Activated naive CD4-positive, alpha-beta T cell treated with anti-CD3 and anti-CD28 coated beads, Interleukin-2, amount 50 U/mL, for 16 hours (primary cell): ENCODE measurements at places on chromosomes 5 and 9.
A peak's percentile ranks its signal among the peaks of the same experiment; 100 is the strongest.

DNA sequence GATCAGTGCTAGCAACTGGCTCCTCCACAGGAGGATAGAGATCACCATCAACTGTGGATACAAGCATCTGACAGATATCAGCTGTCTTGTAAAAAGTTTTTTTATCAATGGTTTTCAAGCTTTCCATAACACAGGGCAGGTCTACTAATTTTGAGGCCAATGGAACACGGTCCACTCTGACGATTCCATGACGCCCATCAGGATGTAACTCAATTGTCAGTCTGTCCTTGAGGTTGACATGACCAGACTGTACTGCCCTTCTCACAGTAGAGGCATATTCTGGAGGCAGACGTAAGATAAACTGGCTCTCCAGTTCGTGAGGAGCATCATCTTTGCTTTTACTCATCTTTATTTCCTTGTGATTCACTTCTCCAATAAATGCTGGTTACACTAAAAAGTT, 885 bp downstream of the TAF7 start:
- no peak for DNase-seq

GRCh38 chr5:1515921-1516571, 7.7 kb downstream of the LPCAT1 start:
- peak; percentile 7 for DNase-seq

DNA sequence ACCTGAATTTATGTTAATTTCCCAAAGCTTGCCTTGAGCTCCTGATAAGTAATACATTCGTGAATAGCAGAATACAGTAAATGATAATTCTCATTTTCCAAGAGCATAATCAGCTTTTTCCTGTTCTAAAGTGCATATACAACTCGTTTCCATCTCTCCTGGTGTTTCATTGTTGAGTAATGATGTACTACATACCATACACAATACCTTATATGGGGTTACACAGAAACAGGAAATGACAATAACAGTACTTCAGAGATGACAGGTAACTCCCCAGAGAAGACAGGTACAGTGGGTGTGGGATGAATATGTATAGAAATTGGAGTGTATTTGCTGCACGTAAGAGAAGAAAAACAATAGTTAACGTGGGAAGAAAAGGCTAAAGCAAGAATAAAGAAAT, 287.1 kb downstream of the TENT4A start:
- DNase-seq, result no peak

DNA sequence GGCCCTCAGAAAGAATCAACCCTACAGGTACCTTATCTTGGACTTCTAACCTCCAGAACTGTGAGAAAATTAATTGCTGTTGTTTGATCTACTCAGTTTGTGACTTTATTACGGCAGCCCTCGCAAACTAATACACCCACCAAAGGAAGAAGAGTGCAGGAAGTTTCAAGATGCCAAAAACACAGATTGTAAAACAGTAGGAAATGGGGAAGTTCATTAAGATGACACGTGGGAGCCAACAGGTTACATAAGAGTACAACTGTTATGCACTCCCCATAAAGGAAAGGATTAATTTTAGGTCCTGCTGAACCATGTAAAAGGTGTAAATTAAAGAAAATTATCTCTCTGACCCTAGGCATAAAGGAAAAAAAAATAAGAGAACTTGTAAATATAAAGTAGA, 294.3 kb downstream of the EPB41L4A start:
- DNase-seq, result no peak

DNA sequence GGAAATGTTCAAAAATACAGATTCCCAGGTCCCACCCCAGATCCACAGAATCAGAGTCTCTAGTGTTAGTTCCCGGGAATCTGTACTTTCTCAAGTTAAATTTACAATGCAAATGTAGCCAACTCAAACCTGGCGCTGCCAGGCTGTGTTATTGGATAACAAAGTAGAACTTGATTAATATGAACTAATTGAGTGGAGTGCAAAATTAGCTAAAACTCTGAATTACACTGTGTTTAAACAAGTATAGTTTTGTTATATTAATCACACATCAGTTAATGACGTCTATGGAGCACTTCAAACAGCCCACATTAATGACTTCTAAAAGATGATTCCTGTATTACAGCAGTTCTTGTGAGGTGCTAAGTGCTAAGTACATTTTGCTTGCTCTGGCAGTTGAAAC, 32.4 kb upstream of the CYFIP2 start:
- DNase-seq, result no peak

DNA sequence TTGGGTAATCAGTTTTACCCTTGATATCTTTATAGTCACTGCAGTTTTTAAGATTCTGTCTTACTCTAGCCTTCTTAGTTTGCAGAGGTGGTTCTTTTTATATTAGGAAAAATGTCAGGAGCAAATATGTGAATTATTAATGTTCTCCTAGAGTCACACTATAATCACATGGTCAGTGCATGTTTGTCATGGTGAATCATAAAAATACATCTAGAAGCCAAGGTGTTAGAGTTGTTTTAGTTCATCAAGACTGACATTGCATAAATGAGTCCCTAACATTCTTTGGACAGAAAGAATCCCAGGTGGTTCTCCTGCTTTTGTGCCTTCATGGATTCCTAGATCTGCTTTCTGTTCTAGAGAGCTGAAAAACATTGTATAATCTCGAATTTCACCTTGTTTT, 22.9 kb downstream of the ATG10 start:
- DNase-seq, result no peak

GRCh38 chr5:94618029-94618492, 343 bp downstream of the KIAA0825 start:
- DNase-seq, result no peak

DNA sequence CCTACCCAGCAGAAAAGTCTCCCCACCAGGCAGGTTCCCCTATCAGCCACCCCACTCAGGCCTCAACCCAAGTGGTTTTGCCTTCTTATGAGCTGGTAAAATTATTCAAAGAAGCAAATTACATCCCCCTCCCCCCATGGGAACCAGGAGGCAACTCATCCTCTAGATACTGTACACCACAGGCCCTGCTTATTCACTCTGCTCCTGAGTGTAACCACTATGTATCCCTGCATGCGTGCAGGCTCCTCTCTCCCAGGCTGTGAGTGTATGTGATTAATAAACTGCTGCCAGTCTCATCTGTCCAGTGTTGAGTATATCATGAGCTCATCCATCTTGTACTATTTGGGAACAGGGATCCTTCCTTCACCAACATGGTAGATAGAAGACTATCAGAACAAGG, 8.6 kb downstream of the KCTD16 start:
- no peak for DNase-seq

DNA sequence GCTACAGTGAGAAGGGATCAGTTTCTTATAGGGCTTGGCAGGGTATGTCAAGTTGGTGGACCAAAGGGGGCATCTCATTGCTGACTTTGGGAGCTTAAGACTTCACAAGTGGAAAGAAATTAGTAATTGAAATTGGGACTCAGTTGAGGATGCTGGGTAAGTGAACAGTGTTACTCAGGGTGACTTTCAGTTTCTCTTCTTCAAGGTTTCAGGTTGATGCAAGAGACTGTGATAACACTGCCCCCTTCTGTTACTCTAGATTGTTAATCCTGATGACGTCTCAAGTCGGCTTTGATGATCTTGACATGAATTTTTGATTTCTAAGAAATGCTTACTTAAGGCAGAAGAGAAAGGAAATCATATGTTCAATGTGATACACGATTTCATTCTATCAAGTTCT, 21.3 kb downstream of the KCTD16 start:
- no peak for DNase-seq

DNA sequence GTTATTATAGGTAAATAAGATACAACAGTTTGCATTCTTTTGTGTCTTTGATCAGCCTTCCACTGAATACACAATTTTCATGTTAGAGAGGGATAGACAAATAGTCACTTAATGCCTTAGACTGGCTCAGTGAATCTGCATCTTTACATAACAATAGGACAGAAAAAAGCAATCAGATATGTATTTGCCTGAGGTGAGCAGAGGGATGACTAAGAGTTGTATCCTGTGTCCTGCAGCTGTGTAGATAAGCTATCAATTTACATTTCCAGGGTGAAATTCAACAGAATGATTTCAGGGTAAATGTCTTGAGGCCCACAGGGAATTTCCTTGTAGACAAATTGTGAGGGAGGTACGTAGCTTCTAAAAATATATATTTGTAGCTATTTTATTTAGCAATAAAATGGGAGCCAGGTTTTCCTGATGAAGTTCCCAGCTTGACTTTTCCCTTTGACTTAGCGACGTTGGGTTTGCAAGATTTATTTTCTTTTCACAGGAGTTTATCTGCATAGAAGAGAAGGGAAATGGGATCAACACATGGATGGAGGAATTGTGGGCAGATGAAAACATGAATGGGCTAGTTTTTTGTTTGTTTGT, 586.1 kb upstream of the CDH6 start:
- DNase-seq, result no peak

- no peak for DNase-seq
Observed at GRCh38 chr5:124592891-124593290, 153.5 kb downstream of the ZNF608 start.

DNA sequence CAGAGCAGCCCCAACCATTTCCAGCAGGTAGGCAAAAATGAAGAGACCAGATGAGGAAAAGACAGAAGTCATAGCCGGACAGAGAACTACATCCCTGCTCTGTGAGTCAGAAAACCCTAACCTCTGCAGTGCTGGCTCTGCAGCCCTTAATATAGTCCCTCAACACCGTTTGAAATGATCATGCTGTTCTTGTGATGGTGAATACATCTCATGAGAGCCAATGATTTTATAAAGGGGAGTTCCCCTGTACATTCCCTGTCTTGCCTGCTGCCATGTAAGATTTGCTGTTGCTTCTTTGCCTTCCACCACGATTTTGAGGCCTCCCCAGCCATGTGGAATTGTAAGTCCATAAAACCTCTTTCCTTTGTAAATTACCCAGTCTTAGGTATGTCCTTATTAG, 216.8 kb upstream of the RFX3 start:
- no peak for DNase-seq

DNA sequence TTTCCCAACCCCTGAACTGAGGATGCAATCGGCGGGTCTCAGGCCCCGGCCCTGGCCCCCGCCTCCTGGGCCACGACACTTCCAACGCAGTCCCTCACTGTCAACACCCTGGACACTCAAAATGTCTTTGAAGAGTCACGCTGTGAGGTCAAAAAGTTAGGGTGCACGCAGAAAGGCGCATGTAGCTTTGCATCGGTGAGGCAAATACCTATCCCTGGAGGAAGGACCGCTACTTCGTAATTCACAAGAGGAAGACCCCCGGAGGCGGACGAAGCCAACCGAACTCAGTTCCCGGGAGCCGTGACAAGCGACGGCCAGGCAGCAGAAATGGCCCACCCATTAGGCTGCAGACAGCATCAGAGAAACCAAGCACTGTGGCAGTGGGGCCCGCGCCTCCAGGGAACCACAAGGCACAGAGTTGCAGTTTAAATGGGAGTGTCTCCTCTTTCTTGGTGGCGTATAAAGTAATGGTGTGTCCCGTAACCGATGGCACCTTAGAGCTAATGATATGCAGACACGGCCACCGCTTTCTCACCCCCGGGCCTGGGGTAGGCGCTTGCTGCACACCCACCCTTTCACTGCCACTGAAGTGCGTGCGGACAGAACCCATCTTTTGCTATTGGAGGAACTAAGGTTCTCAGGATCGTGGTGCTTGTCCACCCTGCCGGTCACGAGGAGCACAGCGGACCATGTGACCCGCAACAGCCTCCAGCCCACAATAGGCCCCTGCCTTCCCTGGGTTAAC, 9.0 kb downstream of the ADAMTS2 start:
- no peak for DNase-seq

- no peak for DNase-seq
Observed at GRCh38 chr9:76598981-76599380, 140.0 kb downstream of the GCNT1 start.

DNA sequence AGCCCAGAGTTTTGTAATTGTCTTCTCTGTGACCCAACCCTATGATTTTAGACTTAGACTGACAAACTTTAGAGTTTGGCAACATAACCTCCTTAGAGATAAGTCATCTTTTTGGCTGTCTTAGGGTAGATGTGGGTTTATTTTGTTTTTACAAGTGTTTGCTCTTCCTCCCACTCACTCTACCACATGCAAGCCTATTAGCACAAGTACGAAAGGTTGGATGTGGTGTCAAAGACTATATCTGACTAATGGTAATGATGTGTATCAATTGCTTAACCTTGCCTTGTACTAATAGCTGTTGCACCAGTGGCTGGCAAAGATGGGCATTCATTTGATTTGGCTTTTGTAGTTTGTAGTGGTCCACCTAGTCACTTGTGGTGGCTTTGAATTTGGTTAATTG, 46.5 kb downstream of the SLC25A46 start:
- DNase-seq, result no peak

DNA sequence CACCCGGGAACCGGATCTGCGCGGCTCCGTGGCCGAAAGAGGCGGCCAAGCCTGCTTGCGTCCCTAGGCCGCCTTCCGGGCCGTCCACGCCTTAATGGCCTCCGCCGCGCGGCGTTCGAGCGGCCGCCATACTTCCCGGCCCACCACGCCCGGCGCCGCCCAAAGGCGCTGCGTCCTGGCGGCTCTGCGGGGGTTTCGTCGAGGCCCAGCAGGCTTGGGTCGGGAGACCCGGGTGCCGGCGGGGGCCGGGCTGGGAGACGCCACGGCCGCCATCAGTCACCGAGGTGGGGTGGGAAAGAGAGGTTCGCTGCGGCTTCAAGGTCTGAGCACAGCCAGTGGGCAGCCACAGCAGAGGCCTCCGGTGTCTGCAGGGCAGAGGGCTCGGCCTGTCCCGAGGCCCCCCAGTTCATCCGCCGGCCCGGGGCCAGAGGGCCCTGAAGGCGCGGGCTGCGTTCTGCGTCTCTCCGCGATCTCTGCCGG, 545.8 kb upstream of the CDH10 start:
- no peak for DNase-seq
